Neural progenitor cell (in vitro differentiated cells): ENCODE measurements at places on chromosomes 6 and 20.

- peaks cover 6% of the 10 kb centered on the region for H3K4me1 ChIP-seq
- peak; percentile 39 for DNase-seq
- peak overlapping the region; percentile 84 for H3K4me3 ChIP-seq
- H3K27ac ChIP-seq = peak overlapping the region; percentile 79
- no peaks in the 10 kb centered on the region for H3K36me3 ChIP-seq
- no peaks in the 10 kb centered on the region for H3K27me3 ChIP-seq
Measured at GRCh38 chr6:26232940-26233648, 131.9 kb upstream of the BTN3A2 start.

- no peak overlapping the region for H3K27ac ChIP-seq
- DNase-seq = no peak
- H3K4me3 ChIP-seq = no peak overlapping the region
- H3K27me3 ChIP-seq = peaks cover 11% of the 10 kb centered on the region
- H3K36me3 ChIP-seq = no peaks in the 10 kb centered on the region
Measured at GRCh38 chr20:61830241-61830930, 235.3 kb downstream of the TAF4 start.

- no peak overlapping the region for H3K4me3 ChIP-seq
- DNase-seq = no peak
- no peak overlapping the region for H3K27ac ChIP-seq
- H3K27me3 ChIP-seq = peaks cover 2% of the 10 kb centered on the region
- H3K4me1 ChIP-seq = no peaks in the 10 kb centered on the region
Measured at GRCh38 chr20:17562804-17563305, 7.0 kb upstream of the DSTN start.

DNA sequence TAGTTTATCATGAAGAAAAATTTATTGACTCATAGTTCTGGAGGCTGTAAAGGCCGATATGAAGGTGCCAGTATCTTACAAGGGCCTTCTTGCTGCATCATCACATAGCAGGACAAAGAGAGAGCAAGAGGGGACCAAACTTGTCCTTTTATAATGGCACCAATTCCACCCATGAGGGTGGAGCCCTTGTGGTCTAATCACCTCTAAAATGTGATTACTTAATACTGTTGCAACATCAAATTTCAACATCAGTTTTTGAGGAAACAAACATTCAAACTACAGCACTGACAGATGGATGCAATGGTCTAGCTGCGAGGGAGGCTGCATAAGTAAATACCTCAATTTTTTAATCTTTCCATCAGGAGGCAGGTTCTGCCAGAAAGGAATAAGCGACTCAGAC is 76.7 kb upstream of the LAMA2 start:
- no peak for DNase-seq
- no peaks in the 10 kb centered on the region for H3K4me1 ChIP-seq
- H3K36me3 ChIP-seq = no peaks in the 10 kb centered on the region
- H3K4me3 ChIP-seq = no peak overlapping the region
- H3K27ac ChIP-seq = no peak overlapping the region

DNA sequence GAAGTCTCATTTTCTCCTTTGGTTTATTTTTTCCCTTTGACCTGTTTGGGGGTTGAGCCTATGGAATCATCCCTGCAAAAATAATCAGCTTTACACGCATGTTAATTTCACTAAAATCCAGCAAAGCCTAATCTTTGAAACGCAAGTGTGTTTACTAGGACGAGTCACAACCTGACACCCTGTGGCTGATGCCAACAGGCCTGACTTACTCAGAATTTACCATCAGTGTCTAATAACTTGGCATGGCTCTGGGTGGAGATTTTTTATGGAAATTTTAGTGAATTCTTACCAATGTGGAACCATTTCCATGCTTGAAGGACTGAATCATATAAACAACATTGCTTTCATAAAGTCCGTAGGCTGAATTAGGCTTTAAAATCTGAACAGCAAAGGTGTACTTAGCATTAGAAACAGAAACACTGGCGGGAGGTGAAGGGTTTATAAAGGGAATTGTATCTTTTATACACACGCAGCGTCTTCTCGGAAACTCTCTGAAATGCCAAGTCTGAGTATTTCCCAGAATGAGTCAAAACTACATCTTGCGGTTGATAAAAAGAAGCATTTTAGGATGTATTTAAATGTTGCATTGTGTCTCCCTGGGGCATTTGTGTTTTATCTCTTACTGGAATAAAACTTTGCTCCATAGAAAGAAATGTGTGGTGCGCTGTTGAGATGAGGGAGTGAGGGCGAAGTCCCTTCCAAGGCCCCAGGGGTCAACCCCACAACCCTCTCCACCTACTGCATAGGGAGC is 81.2 kb downstream of the DACT2 start:
- H3K27ac ChIP-seq = no peak overlapping the region
- no peaks in the 10 kb centered on the region for H3K36me3 ChIP-seq
- no peaks in the 10 kb centered on the region for H3K27me3 ChIP-seq
- DNase-seq = no peak
